ENCODE measurements at places on chromosomes 13 and 19.
A peak's percentile ranks its signal among the peaks of the same experiment; 100 is the strongest.

DNA sequence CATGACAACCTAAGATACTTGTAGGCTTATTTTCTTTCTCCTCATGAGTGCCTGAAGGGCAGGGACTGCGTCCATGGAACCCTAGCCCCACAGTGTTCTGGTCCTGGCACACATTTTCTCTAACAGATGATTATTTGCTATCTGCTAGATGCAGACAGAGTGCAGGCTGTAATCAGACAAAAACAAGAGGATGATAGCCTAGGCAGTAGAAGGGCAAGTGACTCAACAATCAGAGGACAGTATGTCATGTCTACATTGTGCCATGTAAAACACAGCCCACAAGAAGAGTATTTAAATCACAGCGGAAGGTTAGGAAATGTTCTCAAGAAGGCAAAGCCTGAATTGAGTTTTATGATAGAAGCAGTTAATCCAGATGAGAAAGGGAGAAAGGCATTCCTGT lies 29.3 kb downstream of the MIPEP start:
- no peak overlapping the region for H3K4me3 ChIP-seq
- H3K27me3 ChIP-seq: no peaks in the 10 kb centered on the region
- H3K4me1 ChIP-seq: no peaks in the 10 kb centered on the region
- H3K27ac ChIP-seq: no peak overlapping the region

- no peak for DNase-seq
- H3K27ac ChIP-seq: no peak overlapping the region
- H3K27me3 ChIP-seq: no peaks in the 10 kb centered on the region
- no peaks in the 10 kb centered on the region for H3K36me3 ChIP-seq
These were observed 30.4 kb downstream of the ZNF536 start for GRCh38 chr19:30402436-30403202.

DNA sequence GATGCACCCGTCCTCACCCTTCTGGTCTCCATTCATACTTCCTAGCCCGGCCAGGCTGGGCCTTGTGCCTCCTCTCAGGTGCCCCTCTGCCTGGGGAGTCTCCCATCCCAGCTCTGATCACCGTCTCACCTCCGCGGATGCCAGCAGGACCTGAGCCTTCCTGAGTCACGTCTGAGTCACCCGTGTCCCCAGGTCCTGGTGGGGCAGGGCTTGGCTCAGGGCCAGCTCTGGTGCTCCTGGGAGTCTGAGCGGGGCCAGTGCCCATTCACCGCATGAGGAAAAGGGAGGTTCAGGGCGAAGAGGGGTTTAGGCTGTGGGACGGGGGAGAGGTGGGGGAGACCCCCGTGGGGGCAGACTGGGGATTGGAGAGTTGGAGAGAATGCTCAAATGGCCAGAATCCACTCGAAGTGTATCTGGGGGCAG lies 593 bp downstream of the ATP8B3 start:
- peak overlapping the region; percentile 40 for H3K4me3 ChIP-seq
- peaks cover 16% of the 10 kb centered on the region for H3K4me1 ChIP-seq
- peak; percentile 59 for DNase-seq
- H3K27ac ChIP-seq: no peak overlapping the region
- H3K36me3 ChIP-seq: peaks cover 11% of the 10 kb centered on the region

- H3K27me3 ChIP-seq: no peaks in the 10 kb centered on the region
- DNase-seq: no peak
- no peaks in the 10 kb centered on the region for H3K36me3 ChIP-seq
- peaks cover 33% of the 10 kb centered on the region for H3K4me1 ChIP-seq
- H3K27ac ChIP-seq: peak overlapping the region; percentile 95
These were observed 473 bp upstream of the ITM2B start for GRCh38 chr13:48232420-48233045.

GRCh38 chr19:38351865-38352395 lies 16.3 kb downstream of the CATSPERG start:
- no peaks in the 10 kb centered on the region for H3K36me3 ChIP-seq
- H3K4me3 ChIP-seq: no peak overlapping the region
- no peaks in the 10 kb centered on the region for H3K4me1 ChIP-seq
- DNase-seq: no peak

DNA sequence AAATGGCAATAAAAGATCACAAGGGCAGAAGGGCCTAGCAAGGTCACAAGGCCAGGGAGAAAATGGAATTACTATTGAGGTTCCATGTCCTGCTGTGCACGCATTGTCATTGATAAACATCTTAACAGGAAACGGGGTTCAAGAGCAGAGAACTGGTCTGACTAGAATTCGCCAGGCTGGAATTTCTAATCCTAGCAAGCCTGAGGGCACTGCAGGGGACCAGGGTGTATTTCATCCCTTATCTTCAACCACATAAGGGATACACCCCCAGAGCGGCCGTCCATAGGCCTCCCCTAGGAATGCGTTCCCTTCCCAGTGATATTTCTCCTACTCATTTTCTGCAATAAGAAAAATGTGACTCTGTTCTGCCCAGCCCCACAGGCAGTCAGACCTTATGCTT lies 19.5 kb downstream of the ERICH4 start:
- peaks cover under 1% of the 10 kb centered on the region for H3K4me1 ChIP-seq
- H3K27ac ChIP-seq: no peak overlapping the region
- no peaks in the 10 kb centered on the region for H3K27me3 ChIP-seq
- H3K4me3 ChIP-seq: no peak overlapping the region

DNA sequence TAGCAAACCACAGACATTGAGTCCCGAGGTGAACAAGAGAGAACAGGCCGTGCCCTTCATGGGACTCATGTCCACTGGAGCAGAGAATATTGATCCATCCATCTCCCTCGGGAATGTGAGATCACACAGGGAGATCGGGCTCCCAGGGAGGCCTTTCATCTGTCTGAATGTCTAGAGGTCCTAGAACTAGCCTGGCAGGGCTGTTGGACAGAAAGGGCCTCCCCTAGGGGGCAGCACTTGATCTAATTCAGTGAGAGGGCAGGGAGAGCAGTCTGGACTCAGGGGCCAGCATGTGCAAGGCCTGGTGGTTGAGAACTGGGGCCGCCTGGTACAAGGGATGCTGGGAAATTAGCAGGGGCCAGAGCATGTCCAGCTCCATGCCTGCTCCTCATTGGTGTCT lies 4.3 kb downstream of the RUVBL2 start:
- DNase-seq: no peak
- peaks cover 8% of the 10 kb centered on the region for H3K4me1 ChIP-seq
- no peak overlapping the region for H3K4me3 ChIP-seq
- H3K27me3 ChIP-seq: no peaks in the 10 kb centered on the region
- H3K27ac ChIP-seq: no peak overlapping the region
- H3K36me3 ChIP-seq: peaks cover 2% of the 10 kb centered on the region

DNA sequence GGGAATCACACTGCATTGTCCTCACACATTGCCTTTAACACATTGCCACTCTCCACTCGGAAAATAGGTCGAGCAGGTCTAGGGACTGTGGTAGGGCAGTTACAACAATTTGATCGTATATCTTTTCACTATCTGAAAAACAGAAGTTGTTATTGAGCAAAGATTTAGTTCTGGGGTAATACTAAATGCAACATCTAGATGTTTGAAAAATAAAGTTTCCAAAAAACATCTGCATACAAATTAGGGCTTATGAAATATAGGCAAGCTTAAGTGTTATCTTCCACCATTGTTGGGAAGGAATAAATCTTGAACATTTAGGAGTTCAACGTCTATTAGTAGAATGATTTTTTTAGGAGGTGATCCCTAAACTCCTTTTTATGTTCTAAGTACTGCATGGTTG lies 768 bp upstream of the HS6ST3 start:
- peaks cover 13% of the 10 kb centered on the region for H3K27me3 ChIP-seq
- DNase-seq: no peak
- no peaks in the 10 kb centered on the region for H3K36me3 ChIP-seq
- no peaks in the 10 kb centered on the region for H3K4me1 ChIP-seq
- H3K4me3 ChIP-seq: no peak overlapping the region

DNA sequence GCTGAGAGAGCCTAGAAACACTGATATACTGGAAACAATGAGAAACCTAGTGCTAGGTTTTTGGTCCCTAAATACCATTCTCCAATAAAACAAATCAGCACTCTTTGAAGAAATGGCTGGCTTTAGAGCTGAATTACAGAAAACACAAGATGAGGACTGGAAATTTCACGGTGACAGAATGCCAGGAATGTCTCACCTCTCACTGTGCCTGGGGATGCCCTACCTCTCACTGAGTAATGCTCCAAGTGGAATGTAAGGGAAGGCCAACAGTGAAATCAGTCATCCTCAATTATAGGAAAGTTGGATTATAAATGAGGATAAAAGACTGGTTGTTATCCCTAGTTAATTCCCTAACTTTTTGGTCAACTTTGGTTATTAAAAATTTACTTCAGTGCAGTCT lies 259.0 kb downstream of the NALCN start:
- H3K27me3 ChIP-seq: no peaks in the 10 kb centered on the region
- no peaks in the 10 kb centered on the region for H3K4me1 ChIP-seq
- H3K36me3 ChIP-seq: no peaks in the 10 kb centered on the region
- no peak overlapping the region for H3K27ac ChIP-seq
- DNase-seq: no peak
- no peak overlapping the region for H3K4me3 ChIP-seq
